NCI-H2171 (cell line): ENCODE measurements at places on chromosomes 16 and 17.
A peak's percentile ranks its signal among the peaks of the same experiment; 100 is the strongest.

GRCh38 chr17:2412561-2413021 is 11.7 kb upstream of the MNT start:
- peak; percentile 47 for DNase-seq

- no peak for DNase-seq
These were observed 64.1 kb downstream of the PLD6 start for GRCh38 chr17:17141860-17142552.

DNA sequence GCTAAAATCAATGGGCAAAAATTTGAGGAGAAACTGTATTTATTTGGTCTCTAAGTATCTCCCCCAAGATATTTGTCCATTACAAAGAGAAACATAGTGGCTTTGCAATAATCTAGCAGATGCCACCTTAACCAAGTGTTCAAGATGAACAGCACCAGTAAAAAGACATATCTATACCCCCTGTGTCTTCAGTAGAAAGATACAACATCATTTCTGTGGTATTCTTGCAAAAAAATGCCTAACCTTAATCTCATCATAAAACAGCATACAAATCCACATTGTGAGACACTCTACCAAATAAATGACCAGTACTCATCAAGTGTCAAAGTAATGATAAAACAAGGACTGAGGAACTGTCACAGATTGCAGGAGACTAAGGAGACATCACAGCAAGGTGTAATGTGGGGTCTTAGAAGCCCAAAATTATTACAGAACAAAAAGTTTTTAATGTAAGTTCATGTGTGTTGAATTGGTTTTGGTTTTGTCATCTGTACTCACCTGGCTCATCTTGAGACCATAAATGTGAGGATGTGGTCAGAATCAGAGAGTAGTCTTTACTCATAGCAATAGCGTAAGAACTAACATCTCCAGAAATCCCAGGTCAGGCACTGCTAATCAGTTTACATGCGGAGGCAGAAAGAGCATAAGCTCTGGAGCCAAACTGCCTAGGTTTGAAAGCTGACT is 77.2 kb downstream of the AATF start:
- DNase-seq: no peak

- DNase-seq: no peak
These were observed 92.1 kb downstream of the CACNG1 start for GRCh38 chr17:67136191-67137025.

GRCh38 chr17:28871056-28871579 is 16.3 kb downstream of the ERAL1 start:
- no peak for DNase-seq
